PC-9 (cell line): ENCODE measurements at places on chromosomes 5 and 9. TPM values are rescaled to one million over a fixed set of nuclear protein-coding genes. Genes with fewer than 3 reads are reported as not detected.
A peak's percentile ranks its signal among the peaks of the same experiment; 100 is the strongest.

- H3K27ac ChIP-seq = peak overlapping the region; percentile 68
- H3K36me3 ChIP-seq = peaks cover 9% of the 10 kb centered on the region; the same call in 1 of the 2 replicates
- peak; percentile 24 for DNase-seq
- H3K4me3 ChIP-seq = peak overlapping the region; percentile 86
Measured at GRCh38 chr5:172005708-172006320, 624 bp downstream of the FBXW11 start.

DNA sequence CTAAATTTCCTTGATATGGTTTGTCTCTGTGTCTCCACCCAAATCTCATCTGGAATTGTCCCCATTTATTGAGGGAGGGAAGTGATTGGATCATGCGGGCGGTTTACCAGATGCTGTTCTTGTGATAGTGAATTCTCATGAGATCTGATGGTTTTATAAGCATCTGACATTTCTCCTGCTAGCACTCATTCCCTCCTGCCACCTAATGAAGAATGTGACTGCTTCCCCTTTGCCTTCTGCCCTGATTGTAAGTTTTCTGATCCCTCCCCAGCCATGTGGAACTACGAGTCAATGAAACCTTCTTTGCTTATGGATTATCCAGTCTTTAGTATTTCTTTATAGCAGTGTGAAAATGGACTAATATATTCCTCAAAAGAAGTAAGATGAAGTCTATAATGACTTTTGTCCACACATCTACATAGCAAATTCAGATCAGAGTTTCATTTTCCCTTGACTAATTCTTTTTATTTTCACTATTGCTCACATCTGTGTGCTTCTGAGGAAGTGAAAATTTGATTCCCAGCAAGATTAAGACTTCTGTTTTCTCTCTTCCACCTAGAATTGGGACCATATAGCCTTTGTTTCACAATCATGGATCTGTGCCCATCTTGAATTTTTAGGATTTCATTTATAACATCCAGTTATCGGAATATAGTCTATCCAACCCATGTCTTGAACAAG is 393.5 kb downstream of the DMAC1 start:
- no peak for DNase-seq
- no peaks in the 10 kb centered on the region for H3K36me3 ChIP-seq
- no peaks in the 10 kb centered on the region for H3K27me3 ChIP-seq
- no peak overlapping the region for H3K27ac ChIP-seq
- H3K4me1 ChIP-seq = no peaks in the 10 kb centered on the region

DNA sequence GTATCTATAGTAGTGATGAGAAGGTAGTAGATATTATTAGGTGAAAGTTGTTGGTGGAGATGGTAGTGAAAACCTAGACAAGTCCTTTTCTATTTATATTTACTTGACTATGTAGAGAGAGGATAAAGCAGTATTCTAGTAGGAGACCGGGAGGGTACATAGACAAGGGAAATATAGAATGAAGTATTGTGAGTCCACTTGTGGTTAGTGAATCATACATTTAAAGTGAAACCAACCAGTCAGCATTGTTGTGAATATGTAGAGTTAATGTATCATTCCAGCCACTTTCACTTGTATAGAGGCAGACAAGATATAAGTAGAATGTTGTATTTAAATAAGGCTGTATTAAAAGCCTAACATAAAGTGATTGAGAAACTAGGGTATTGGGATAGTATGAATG is 1711.3 kb upstream of the ACO1 start:
- no peaks in the 10 kb centered on the region for H3K27me3 ChIP-seq
- no peaks in the 10 kb centered on the region for H3K36me3 ChIP-seq
- no peak for DNase-seq
- no peaks in the 10 kb centered on the region for H3K4me1 ChIP-seq

- H3K27ac ChIP-seq = no peak overlapping the region
- no peak overlapping the region for H3K4me3 ChIP-seq
- H3K4me1 ChIP-seq = no peaks in the 10 kb centered on the region
- DNase-seq = no peak
Measured at GRCh38 chr5:31479706-31480105, 52.2 kb downstream of the DROSHA start.

DNA sequence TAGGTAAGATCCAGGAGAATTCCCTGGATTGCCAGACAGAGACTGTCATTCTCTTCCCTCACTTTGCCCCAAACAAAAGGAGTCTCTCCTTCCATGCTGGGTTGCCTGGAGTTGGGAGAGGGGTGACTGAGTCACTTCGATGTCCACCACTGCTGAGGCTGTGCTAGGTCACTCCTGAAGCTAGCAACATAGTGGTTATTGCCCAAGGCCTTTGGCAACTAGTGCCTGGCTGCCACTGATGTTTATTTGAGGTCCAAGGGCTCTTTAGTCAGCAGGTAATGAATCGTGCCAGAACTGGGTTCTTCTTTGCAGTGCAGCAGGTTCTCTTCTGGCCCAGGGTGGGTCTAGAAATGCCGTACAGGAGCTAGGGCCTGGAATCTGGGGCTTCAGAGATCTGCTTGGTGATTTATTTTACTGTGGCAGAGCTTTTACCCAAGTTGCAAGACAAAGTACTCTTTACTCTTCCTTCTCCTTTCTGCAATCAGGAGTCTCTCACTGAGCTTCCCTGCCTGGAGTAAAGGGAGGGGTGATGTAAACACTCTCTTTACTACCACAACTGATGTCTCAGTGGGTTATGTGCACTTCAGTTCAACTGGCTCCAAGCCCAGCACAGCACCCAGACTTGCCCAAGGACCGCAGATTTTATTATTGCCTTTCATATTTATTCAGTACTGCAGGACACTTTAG is 155.7 kb upstream of the SH3GL2 start:
- H3K27me3 ChIP-seq = no peaks in the 10 kb centered on the region
- H3K4me1 ChIP-seq = no peaks in the 10 kb centered on the region
- H3K27ac ChIP-seq = no peak overlapping the region
- H3K4me3 ChIP-seq = no peak overlapping the region
- H3K36me3 ChIP-seq = no peaks in the 10 kb centered on the region

DNA sequence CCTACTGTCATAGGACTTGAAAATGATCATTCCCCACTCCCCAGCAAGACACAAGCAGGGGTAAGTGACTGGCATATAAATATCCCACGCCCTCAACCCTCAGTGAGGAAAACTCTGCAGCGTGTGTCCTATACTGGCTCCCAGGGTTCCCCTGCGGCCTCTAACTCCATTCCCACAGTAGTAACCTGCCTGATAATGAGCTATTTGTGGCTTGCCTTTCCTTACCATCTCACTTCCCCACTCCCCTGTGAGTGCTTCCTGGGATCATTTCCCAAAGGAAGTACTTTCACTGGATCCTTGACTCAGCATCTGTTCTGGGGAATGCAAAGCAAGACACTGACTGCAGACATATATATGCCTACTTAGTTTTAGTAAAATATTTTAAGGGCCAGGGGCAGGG is 14.3 kb downstream of the CDC14B start:
- H3K36me3 ChIP-seq = no peaks in the 10 kb centered on the region
- H3K27me3 ChIP-seq = no peaks in the 10 kb centered on the region
- no peak overlapping the region for H3K4me3 ChIP-seq
- H3K27ac ChIP-seq = no peak overlapping the region

DNA sequence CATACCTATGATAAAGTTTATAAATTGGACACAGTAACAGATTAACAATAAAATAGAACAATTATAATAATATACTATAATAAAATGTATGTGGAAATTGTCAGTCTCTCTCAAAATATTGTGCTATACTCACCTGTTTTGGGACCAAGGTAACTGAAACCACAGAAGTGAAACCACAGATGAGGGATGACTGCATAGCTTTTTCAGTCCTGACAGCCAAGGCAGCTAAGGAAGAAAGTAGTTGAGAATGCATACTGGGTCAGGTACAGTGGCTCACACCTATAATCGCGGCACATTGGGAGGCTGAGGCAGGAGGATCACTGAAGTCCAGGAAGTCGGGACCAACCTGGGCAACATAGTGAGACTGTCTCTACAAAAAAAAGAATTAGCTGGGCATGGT is 8.9 kb downstream of the SRP19 start:
- no peak overlapping the region for H3K27ac ChIP-seq
- DNase-seq = no peak
- no peaks in the 10 kb centered on the region for H3K27me3 ChIP-seq
- H3K4me1 ChIP-seq = no peaks in the 10 kb centered on the region

GRCh38 chr5:58490402-58491050 is 709 bp upstream of the GAPT start:
- H3K4me1 ChIP-seq = no peaks in the 10 kb centered on the region
- no peak overlapping the region for H3K27ac ChIP-seq
- H3K27me3 ChIP-seq = no peaks in the 10 kb centered on the region
- H3K4me3 ChIP-seq = no peak overlapping the region
- no peaks in the 10 kb centered on the region for H3K36me3 ChIP-seq

GRCh38 chr9:104868687-104869404 is 59.1 kb downstream of the ABCA1 start:
- DNase-seq = peak; percentile 85
- H3K27ac ChIP-seq = peak overlapping the region; percentile 90
- H3K27me3 ChIP-seq = no peaks in the 10 kb centered on the region

GRCh38 chr5:80822640-80823039 is 137.5 kb upstream of the RASGRF2 start:
- H3K27me3 ChIP-seq = no peaks in the 10 kb centered on the region
- no peak overlapping the region for H3K4me3 ChIP-seq
- no peaks in the 10 kb centered on the region for H3K4me1 ChIP-seq
- no peaks in the 10 kb centered on the region for H3K36me3 ChIP-seq
- H3K27ac ChIP-seq = no peak overlapping the region

DNA sequence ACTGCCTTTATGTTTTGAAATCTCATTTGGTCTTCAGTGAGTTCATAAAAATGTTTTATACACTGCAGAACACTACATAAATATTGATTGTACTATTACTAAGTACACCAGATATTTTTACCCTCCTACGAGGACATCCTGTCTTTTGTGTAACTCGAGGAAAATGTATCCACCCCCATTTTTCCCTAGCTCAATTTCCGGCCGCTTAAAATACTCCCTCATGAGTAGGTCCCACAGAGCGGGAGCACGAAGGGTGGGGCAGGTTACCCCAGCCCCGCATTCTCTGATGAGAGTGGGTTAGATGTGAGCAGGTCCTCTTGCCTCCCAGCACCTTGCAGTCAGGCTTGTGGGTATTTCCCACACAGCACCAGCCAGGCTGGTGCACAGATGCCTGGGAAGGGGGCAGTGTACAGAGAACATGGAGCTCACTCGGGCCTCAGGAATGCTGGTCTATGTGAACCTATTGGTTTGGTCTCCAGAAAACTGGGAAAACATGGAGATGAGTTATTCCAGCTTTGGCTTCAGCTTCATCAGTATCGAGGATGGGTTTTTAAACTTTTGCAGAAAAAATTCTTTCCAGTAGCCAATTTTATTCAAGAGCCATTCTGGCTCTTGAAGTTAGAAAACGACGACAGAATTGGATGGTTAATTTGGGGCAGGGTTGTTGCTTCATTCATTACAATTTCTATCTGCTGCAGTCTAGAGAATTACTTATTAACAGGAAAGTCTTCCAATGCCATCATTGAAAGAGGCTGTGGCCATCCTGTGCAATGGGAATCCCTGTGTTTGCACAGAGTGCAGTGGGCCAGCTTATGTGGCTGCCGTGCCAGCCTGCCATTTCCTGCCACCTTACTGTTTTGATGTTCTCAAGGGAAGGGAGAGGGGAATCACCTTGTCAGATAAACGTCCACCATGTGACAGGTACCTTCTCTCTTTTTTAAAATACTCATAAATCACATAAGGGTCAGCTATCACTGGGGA is 73.2 kb downstream of the WDR41 start:
- no peak overlapping the region for H3K27ac ChIP-seq
- H3K4me3 ChIP-seq = no peak overlapping the region
- no peaks in the 10 kb centered on the region for H3K4me1 ChIP-seq
- no peaks in the 10 kb centered on the region for H3K36me3 ChIP-seq
- no peaks in the 10 kb centered on the region for H3K27me3 ChIP-seq
- DNase-seq = no peak

- H3K4me1 ChIP-seq = no peaks in the 10 kb centered on the region
- H3K27ac ChIP-seq = no peak overlapping the region
- no peak for DNase-seq
- no peaks in the 10 kb centered on the region for H3K36me3 ChIP-seq
- H3K27me3 ChIP-seq = no peaks in the 10 kb centered on the region
Measured at GRCh38 chr5:176660530-176660859, 13.2 kb downstream of the TSPAN17 start.

DNA sequence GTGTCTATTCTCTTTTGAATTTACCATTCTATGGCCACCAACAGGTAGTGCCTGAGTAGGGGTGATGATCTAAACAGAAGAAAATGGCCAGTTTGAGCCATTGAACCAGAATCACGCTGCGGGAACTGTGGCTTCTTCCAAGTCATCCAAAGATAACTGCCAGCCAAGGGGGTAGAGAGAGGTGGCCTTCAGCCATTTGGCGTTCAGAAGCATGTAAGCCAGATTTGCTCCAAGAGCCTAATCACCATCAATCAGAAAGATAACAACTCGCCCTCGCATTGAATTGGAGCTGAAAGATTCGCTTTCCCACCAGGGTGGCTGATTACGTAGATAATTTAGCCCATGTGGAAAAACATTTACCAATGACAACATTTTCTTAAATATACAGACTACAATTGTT is 1302.7 kb upstream of the DMAC1 start:
- DNase-seq = no peak
- no peak overlapping the region for H3K4me3 ChIP-seq
- H3K27me3 ChIP-seq = no peaks in the 10 kb centered on the region
- H3K27ac ChIP-seq = no peak overlapping the region
- no peaks in the 10 kb centered on the region for H3K4me1 ChIP-seq

DNA sequence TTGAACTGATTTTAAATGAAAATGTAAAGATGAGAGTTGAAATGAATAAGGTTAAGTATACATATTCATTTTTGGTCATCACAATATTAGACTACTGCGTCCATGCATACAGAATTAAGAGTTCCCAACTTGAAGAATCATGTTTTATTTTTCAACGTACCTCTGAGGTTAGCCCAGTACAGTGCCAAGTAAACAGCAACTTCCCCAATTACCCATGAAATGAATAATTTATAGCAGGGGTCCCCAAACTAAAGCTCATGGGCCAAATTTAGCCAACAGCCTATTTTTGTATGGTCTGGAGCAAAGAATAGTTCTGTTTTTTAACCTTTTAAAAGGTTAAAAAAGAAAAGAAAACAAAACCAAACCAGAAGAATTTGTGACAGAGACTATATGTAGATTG is 167.9 kb downstream of the CDC42SE2 start:
- DNase-seq = no peak
- H3K27me3 ChIP-seq = no peaks in the 10 kb centered on the region
- H3K27ac ChIP-seq = no peak overlapping the region
- no peak overlapping the region for H3K4me3 ChIP-seq
- H3K36me3 ChIP-seq = 0 out of 2 replicates have a peak, but pooled peaks cover 20% of the 10 kb centered on the region

DNA sequence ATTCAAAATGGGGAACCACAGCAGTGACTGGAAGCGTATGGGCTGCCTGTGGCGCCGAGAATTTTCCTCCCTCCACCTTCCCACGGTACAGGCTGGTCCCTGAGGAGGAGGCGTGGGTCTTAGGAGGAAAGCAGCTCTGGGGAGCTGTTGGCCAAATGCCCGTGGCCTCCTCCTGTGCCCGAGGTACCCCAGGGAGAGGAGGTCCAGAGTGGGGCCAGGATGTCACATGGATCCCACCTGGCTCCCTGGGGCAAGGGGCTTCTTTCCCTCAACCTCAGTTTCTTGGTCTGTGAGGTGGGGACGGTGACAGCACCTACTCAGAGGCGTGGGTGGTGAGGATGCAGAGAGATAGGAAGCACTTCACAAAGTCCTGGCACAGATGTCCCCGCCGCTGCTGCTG is 16.5 kb downstream of the PRRX2 start:
- H3K27ac ChIP-seq = no peak overlapping the region
- no peaks in the 10 kb centered on the region for H3K36me3 ChIP-seq
- H3K4me3 ChIP-seq = no peak overlapping the region
- H3K4me1 ChIP-seq = peaks cover 16% of the 10 kb centered on the region
- peaks cover 11% of the 10 kb centered on the region; the same call in 1 of the 2 replicates for H3K27me3 ChIP-seq

The ZNF169 gene
- 8.5 and 11.3 TPM in 2 replicates for total RNA-seq

The PCDHA8 gene
- not detected in 2 replicates for total RNA-seq

The RBM18 gene
- 15.1 and 16.1 TPM in 2 replicates for total RNA-seq

The SLC36A2 gene
- total RNA-seq = not detected in 2 replicates

The TUSC1 gene
- 0.39 and 0.88 TPM in 2 replicates for total RNA-seq

The TBC1D2 gene
- 42.9 and 44.7 TPM in 2 replicates for total RNA-seq

The LOX gene
- total RNA-seq = 2.8 and 3.2 TPM in 2 replicates

The SLC6A3 gene
- not detected in 2 replicates for total RNA-seq
